ENCODE measurements at places on chromosomes 6 and 20. TPM values are rescaled to one million over a fixed set of nuclear protein-coding genes. Genes with fewer than 3 reads are reported as not detected.

DNA sequence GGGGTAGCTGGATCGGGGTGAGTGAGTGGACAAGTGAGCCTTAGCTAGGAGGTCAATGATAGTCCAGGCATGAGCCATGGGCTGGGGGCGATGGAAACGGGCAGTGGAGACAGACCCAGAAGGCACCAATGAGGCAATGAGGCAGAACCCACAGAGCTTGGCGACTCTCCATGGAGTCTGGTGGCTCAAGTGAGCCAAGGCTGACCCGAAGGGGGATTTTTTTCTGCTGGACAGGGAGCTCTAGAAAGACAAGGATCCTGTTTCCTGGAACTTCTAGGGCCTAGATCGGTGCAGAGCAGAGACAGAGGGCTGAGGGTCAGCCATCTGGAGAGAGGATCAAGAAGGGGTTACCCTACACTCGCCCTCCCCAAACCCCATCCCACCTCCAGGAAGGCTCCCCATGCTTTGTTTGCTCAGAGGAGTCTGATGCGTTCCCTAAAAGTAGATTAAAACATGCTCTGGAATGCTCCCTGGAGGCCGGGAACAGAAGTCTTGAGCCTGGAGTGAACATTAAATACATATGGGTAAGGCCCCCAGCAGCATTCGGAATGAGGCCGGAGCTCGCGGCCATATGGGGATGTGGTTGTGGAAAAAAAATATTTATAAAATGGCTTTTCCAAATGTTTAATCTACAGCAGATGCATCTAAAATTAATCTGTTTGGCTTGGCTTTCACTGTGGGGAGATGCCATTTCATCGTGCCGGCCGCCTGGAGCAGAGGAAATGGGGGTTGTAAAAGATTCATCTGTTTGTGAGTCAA is 237.8 kb upstream of the PMEPA1 start:
- DNase-seq, result no peak

GRCh38 chr6:32894085-32895005 is 40.4 kb downstream of the PSMB9 start:
- peak; percentile 99 for DNase-seq

DNA sequence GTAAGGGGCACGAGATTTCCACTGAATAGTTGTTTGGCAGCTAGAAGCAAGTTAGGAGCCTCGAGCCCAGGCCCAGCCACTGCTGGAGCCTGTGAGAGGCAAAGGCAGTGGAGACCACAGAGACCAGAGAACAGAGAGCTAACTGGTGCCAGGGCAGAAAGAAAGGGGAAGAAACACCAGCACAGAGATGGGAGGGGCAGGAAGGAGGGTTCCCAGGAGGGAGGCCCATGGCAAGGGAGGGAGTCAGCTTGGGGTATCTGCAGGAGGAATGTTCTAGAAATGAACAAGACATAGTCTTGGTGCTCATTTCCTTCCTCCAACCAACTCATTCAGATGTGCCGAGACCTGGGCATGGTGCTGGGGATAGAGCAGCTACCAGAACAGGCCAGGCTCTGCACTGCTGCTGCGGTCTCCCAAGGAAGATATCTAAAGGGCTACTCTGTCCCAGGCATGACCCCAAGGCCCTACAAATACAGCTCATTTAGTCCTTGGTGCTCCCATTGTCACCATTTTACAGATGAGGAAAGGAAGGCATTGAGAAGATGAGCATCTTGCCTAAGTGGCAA is 10.7 kb downstream of the ANGPT4 start:
- DNase-seq, result no peak

DNA sequence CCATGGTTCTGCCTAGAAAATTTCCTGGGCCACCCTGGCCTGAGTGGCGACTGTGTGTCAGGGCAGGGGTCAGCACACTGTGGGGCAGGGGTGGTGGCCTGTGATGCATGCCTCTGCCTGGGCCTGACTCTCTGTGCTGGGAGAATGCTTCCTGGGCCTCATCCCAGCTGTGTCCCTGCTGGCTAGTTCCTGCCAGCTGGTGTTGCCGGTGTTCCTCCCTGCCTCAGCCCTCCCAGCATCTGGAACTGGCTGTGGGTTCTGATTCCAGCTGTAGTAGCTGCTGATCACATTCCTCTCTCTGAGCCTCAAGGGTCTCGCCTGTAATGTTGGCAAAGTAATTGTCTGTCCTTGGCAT is 101.5 kb downstream of the SYCP2 start:
- no peak for DNase-seq

Gene CST3
- total RNA-seq, result 1.2 TPM

Gene OPRL1
- total RNA-seq, result 0.32 TPM

- no peak for DNase-seq
These were observed 366 bp downstream of the SLC22A1 start for GRCh38 chr6:160121981-160122380.

GRCh38 chr6:56691814-56692213 is 49.1 kb upstream of the DST start:
- DNase-seq, result no peak

Gene CPXM1
- 1.1 TPM for total RNA-seq

Gene HLA-DOA
- total RNA-seq, result 3.2 TPM

Gene BMP6
- total RNA-seq, result not detected

GRCh38 chr6:112184951-112185350 is 69.4 kb downstream of the LAMA4 start:
- DNase-seq, result no peak

GRCh38 chr20:41650231-41650948 is 32.2 kb upstream of the CHD6 start:
- DNase-seq, result no peak

Gene RHAG
- total RNA-seq, result not detected

DNA sequence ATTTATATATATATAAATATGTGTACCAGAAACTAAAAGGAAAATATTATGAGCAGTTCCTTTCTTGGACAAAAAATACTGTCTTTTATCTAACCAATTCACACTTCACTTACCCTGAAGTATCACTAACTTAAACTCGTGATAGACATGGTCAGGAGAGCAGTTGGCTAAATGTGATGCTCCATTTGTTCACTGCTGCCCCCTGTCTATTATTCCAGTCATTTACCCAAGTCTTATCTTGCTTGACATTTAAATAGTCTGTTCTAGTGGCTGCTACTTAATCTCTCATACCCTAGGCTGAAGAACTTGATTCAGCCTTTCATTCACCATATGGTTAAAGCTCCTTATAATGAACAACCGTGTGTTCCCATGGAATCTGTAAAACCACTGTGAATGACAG is 789.6 kb upstream of the EYS start:
- no peak for DNase-seq

DNA sequence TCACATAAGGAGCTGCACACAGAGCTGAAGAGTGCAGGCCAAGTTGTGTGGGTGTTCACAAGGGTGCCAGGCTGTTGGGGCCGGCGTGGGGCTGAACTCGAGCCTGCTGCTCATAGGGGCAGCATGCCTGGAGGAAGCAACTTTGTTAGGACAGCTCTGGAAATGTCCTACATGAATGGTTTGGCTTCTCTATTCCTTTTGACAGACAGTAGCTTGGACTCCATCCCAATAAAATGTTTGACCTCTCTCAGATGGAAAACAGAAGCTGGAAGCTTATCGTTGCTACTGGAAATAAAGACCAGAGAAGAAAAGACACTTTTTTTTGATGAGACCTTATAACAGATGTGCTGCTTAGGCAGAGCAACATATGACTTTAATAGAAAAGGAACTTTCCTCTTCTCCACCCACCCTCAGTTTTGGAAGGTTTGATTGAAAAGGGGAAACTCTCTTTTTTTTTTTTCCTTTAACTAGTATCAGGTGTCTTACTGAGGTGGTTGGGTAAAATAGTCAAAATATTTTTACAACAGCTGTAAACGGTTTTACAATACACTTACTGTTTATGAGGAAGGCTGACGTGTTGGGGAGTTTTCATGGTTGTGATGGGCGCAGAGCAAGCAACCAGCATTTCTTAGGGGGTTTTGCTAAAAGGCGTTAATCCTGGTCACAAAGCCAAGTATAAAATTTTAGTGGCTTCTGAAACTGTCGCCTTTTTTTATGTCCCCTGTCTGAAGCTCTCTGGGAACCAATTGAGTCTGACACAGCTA is 80.7 kb upstream of the EEF1E1 start:
- no peak for DNase-seq

GRCh38 chr20:32344835-32345506 is 13.2 kb upstream of the ASXL1 start:
- DNase-seq, result no peak

Gene BPIFB4
- not detected for total RNA-seq
